ENCODE measurements at places on chromosomes 6 and 20.

DNA sequence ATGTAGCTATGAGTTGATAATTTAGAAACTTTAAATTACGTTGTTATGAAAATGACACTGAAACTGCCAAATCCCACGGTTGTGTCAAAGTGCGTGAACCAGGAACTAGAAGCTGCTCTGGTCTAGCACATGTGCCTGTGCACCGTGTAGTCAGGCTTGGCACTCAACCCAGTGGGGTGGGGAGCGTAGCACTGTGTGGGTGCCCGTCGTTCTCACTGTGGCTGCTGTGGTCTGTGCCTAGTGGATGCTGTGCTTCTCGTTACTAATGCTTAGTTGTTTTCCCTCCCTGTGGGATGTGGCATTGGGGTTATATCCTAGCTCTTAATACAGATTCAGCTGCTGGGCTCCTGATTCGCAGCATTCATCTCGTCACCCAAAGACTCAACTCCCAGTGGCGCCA, 46.2 kb upstream of the ADIG start:
- no peak for DNase-seq

DNA sequence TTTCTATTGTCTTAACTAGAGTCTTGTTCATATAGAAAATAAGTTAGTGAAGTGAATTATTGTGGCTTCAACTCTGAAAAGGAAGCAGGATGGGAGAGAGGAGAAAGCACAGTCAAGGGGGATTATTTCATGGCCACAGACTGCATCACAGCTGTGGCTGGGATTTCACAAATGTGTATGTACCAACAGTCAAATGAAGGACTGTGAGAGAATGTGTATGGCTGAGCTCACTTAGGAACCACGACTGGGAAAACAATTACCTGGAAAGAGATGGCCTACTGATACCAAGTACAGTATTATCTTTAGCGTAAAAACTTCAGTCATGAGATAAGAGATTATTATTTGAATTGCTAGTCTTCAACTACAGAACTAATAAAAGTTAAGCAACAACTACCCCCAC, 54.9 kb downstream of the SESN1 start:
- DNase-seq: no peak

- no peak for DNase-seq
Measured at GRCh38 chr20:9403448-9403847, 110.9 kb upstream of the LAMP5 start.

DNA sequence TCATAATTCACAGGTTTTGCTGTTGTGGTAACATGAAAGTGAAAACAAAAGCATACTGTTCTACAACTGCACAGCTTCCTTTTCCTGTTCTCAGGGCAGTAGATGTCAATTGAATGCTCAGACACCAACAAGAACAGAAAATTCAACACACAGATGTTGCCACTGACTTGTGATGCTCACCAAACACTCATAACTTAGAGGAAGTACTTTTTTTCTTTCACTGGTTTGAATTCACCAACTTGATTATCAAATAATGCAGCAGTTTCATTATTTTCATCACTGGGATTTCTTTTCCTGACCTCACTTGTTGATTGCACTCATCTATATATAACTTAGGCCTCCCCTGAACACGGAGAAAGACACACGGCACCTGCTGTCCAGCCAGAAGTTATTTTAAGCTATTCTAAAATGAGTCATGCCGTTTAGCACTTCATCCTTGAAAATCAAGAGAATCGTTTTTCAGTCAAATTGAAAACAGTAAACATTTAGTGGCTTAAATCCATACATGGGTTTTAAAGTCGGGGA, 949 bp downstream of the TXLNB start:
- DNase-seq: no peak

GRCh38 chr20:3420211-3420707, 12.8 kb upstream of the DNAAF9 start:
- no peak for DNase-seq

GRCh38 chr6:69974193-69974592, 107.8 kb downstream of the COL19A1 start:
- no peak for DNase-seq

DNA sequence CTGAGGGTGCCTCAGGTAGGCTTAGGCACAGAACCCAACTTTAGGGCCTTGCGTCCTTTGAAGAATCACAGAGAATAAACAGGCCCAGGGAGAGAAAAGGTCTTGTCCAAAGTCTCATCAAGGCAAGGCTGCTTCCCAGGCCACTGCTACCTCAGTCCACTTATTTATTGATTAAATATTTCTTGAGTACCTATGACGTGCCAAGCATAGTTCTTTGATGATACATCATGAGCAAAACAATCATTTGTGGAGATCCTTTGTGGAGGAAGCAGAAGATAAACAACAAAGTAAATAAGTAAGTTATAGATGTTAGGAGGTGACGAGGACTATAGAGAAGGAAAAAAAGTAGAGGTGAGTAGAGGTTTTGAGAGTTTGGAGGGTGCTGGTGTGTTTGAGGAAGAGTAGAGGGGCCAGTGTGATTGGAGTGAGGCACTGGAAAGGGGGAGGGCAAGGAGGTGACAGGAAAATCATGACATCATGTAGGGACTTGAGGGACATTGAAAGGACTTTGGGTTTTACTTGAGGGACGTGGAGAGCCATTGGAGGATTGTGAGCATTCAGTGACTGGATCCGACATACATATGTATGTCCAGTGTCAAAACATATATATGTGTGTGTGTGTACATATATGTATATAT, 14.1 kb upstream of the CHMP4B start:
- DNase-seq: no peak

All from sciatic nerve (tissue), 2 donors.